ENCODE measurements at places on chromosomes 12 and 14.
A peak's percentile ranks its signal among the peaks of the same experiment; 100 is the strongest.

DNA sequence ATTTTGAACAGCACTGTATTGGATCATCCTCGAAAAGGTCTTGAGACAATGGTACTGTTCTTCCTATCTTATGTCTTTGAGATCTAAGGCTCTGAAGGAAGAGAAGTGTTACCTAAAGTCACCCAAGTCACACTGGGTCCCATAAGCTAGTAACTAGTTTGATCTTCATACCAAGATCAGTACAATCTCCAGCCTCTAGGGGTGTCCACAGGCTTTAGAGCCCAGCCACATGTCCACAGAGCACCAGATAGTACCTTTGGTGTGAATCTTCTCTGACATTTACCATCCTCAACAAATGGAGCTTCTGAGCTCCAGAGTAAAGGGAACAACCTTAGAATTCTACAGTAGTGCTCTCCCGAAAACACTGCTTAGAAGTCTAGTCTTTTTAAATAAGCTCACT lies 78.7 kb downstream of the KSR2 start:
- no peak for DNase-seq

GRCh38 chr12:76866726-76867125 lies 12.1 kb downstream of the CSRP2 start:
- no peak for DNase-seq

DNA sequence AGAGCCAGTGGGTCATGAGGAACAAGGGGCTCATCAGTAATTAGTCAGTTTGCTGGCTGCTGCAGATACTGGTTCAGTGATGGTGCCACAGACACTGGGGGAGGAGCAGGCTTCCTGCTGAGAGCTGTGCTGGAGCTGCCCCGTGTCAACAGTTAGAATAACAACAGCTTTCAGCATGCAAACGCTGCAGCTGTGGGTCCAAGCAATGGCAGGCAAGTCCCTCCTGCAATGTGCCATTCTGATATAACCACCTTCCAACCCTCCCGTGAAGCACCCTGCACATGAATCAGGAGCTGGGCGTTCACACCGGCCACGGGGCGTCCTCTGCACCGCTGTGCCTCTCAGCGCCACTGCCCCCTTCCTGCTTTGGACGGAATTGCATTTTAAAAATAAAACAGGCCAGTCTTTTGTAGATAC lies 258.4 kb upstream of the SFSWAP start:
- peak; percentile 1 for DNase-seq

GRCh38 chr12:8482571-8483061 lies 26.9 kb downstream of the CLEC6A start:
- no peak for DNase-seq

DNA sequence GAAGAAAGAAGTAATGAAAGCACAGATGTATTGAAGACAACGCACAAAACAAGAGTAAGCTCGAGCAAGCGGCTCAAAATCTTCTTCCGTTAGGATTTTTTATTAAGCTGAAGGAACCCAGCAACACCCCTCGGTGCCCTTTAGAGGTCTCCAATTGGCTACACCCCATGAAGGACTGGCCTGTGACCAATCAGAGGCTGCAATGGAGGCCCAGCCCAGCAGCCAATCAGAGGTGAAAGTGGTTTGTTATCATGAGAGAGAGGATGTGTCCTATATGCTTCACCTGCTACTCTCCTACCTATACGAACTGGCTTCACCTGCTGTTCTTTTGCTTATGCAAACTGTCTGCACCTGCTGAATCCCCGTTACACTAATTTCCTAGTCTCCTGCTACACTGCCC lies 358.8 kb downstream of the C12orf50 start:
- no peak for DNase-seq

- no peak for DNase-seq
Measured at GRCh38 chr12:66767536-66767935, 88.7 kb upstream of the GRIP1 start.

GRCh38 chr12:9169979-9170634 lies 38.1 kb downstream of the PZP start:
- DNase-seq = no peak

DNA sequence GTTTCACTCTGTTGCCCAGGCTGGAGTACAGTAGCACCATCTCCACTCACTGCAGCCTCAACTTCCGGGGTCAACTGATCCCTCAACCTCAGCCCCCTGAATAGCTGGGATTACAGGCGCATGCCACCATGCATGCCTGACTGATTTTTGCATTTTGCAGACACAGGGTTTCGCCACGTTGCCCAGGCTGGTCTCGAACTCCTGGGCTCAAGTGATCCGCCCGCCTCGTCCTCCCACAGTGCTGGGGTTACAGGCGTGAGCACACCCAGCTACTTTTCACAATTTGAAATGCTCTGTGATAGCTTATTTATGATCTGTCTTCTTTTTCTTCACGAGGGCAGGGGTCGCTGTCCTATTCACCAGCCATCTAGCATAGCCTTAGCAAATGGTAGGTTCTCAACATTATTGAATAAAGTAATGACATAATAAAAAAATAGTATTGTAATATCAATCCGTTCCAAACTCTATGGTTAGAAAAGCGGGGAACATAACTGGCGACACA lies 477 bp upstream of the DDX47 start:
- DNase-seq = no peak

DNA sequence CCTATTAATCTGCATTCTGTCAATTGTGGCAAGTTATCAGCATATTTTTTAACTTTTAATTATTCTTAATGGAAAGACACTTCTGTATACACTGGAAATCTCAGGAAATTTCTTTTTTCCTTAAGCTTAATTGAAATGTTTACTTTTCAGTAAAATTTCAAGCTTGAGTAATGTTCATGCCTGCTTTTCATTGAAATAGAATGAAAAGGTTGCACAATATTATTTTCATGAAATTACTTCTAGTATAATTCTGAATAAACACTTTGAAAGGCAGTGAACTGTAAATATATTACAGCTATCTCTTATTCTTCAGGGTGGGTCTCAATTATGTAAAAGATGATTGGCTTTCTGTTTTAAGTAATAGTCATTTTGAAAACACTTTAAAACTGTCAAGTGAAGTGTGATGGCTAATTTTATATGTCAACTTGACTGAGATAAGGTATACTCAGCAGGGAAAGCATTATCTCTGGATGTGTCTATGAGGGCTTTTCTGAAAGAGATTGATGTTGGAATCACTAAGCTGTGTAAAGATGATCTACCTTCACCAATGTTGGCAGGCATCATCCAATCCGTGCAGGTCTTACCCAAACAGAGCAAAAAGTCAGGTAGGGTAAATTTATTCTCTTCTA lies 29.9 kb downstream of the CLEC2D start:
- no peak for DNase-seq

DNA sequence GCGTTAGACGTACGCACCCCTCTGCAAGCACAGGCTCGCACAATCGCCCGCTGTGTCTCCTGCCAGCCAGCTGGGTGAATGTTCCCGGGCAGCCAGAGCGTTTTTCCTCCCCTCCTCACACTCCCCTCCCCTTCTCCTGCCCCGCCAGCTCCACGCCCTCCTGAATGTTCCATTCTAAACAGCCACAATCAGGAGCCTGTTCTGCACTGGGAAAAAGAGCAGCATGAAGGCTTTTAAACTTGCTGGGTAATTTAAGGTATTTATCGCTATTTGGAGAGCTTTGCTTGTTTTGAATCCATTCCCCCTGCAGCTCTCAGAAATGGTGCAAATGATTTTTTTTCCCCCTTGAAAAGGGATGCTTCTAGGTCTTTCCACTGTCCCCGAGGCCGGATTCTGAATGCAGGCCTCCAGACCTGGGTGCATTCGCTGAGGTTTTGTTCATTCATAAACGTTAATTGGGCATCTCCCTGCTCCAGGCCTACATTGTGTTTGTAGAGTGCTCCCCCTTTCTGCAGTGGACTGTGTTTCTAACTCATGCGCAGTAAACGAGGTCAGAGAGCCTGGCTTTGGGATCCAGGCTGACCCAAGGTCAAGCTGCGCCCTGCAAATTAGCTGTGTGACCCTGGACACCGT lies 212.5 kb downstream of the CHST11 start:
- DNase-seq = no peak
